ENCODE measurements at places on chromosomes 11 and 22.
A peak's percentile ranks its signal among the peaks of the same experiment; 100 is the strongest.

DNA sequence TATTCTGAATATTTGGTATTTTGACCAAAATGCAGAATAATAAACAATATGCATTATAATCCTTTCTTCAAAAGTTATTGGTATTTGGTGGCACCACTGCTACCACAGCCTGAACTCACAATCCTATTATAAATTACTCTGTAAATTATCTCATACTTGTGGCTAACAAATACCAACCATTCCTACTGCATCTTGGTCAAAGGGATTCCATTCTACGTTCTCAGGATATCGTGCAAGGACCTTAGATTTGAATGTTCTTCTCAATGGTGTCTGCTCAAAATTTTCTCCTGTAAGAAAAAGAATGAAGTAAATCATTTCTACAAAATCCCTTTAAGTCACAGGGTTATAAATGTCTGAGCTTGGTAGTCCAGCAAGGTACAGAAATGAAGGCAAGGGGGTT is 58.7 kb downstream of the DENND5A start:
- DNase-seq: peak; percentile 79

DNA sequence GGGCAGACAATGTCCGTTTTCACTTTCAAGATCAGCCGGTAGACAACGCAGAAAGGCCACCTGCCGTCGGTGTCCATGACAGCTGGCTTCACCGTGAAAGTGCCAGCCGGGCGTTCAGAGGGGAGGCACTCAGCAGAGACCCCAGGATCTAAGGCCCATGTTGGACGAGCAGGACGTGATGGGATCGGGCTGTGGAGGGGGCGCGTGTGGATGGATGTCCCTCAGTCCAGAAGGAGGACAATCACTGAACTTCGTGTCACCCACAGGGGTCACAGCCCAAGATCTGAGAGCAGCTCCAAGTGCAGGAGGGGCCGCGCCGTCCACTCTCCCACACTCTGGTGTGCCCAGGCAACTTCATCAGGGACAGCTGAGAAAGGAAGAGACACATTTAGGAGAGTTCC is 164.4 kb downstream of the BRD1 start:
- DNase-seq: no peak

DNA sequence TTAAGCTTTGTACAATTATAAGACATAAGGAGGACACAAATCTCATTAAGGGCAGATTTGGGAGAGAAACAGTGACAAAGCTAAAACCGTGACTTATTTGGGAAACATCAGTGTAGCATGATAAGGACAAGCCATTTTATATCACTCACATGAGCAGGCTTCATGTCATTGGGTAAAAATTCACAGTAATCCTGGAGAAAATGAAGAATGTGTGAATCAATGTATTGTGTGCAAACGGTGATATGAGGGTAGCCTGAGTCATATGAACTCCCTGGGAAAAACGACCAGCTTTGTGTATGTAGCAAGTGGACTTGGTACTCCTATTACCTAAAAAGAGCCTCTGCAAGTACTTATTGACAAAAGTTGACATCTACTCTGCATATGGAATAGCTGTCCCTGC is 6.0 kb upstream of the TRIM34 start:
- DNase-seq: peak; percentile 81

GRCh38 chr22:39174498-39175352 is 22.2 kb upstream of the CBX7 start:
- peak; percentile 99 for DNase-seq

DNA sequence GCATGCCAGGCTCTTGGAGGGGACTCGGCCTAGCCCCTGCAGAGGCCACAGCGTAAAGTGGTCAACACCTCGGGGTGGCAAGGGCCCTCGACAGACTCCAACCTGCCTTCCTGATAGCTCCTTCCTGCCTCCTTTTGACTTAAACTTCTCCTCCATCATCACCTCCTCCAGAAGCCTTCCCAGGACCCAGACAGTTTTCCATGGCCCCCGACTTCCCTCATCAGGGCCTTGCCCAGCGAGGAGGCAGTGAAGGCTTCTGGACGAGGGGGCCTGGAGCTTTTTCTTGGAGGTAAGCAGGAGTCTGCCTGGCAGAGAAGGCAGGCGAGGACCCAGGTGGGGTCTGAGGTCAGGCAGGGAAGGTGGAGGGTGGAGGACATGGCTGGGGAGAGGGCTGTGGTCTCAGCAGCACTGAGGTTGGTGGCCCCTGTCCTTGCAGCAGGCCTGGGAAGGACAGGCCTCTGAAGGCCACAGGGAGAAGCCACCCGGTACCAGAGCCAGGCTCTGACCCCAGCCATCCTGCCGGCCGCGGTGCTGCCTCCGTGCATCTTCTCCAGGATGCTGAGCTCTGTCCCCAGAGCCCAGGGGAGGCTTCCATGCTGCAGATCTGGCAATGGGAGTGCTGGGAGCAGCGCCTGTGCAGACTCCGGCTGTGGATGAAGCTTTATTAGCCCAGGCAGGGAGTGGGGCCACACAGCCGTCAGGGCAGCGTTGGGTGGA is 81.4 kb downstream of the WNT7B start:
- DNase-seq: no peak

DNA sequence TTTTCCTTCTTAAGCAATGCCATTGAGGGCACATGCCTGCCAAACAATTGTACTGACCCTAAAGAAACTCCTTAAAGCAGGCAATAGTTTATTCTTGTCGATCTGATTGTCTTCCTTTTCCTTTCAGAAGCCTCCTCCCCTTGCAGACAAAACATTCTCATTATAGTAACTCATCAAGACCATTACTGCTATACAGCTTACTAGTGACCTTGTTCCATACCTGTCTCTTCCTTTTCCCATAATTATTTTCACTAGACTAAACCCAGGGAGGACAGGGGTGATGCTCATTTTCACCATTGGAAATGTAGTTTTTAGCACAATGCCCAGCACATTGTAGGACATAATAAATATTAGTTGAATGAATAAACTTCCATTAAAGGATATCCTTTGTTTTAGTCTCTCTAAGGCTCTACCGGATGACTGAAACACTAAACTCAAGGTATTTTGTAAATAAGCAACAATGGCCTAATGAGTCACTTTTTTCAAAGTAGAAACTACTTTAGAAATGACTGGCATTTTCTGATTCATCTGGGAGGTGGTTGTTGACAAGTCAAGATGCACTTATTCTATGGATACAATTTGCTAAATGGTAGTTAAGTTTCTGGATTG is 9.3 kb upstream of the MSANTD4 start:
- DNase-seq: no peak

DNA sequence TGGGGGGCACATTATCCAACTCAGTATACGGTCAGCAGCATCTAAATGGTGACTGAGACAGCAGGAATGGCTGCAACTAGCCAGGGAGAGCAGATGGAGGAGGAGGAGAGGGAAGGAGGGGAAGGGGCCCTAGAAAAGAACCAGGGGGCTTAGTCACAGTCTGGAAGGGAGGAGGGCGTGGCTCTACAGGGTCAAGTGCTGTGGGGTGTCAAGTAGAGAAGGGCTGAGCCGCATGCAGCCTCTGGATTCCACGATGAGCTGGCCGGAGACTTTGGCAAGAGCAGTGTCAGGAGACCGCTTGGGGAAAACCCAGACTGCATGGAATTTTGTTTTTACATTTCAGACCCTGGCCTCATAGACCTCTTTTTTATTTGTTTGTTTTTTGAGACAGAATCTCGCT is 25.8 kb upstream of the PPFIA1 start:
- peak; percentile 92 for DNase-seq

- DNase-seq: peak; percentile 62
Observed at GRCh38 chr22:45584121-45584570, 81.5 kb downstream of the FBLN1 start.

DNA sequence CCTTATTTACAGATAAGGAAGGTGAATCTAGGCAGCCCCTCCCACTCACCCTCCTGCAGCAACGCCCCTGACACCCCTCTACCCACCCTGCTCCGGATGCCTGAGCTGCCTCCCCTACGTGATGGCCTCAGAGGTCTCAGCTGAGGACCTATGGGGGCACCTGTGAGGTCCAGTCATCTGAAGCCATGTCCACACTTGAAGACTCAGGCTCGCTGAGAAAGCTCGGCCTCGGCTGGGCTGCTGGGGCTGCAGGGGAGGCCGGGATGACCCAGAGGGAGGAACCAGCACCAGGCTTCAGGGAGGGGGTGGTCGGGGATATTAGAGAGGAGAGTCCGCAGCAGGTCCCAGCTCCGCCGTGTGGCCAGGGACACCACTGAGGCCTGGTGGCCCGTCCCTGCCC is 92.8 kb downstream of the BRD1 start:
- DNase-seq: no peak

- DNase-seq: no peak
Observed at GRCh38 chr11:111808063-111808588, 41.9 kb upstream of the PPP2R1B start.

- no peak for DNase-seq
Observed at GRCh38 chr11:47842749-47843148, 5.4 kb downstream of the NUP160 start.

- DNase-seq: no peak
Observed at GRCh38 chr11:64585150-64585549, 5.9 kb upstream of the SLC22A12 start.

DNA sequence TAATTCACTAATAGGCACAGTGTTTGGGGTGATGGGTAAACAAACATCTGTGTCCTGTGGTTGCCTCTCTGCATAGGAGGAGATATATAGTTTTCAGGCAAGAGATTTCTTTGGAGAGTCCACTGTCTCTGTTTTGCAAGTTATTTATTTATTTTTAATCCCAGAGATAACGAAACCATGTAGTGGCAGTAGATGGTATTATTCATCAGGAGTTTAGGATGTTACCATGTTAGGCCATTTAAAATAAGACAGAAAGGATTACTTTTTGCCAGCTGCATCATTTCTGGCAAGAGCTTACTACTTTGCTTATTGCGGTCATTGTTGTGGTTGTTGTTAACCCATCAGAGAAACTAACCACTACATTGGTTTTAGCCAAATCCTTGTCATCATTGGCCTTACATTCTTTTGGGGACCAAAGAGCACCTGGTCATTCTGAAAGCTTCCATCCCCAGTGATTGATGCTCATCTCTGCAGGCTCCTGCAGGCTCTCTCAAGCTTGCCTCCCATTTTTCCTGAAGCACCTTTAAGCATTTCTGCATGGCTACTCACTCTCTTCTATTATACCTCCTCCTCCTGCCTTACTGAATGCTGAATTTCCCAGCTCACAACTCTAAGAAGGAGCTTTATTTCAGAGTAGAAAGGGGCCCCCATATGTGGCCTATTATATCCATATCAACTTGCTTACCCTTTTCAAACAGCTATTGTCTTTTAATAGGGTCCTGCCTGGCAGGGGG is 84.4 kb downstream of the CSTPP1 start:
- no peak for DNase-seq

DNA sequence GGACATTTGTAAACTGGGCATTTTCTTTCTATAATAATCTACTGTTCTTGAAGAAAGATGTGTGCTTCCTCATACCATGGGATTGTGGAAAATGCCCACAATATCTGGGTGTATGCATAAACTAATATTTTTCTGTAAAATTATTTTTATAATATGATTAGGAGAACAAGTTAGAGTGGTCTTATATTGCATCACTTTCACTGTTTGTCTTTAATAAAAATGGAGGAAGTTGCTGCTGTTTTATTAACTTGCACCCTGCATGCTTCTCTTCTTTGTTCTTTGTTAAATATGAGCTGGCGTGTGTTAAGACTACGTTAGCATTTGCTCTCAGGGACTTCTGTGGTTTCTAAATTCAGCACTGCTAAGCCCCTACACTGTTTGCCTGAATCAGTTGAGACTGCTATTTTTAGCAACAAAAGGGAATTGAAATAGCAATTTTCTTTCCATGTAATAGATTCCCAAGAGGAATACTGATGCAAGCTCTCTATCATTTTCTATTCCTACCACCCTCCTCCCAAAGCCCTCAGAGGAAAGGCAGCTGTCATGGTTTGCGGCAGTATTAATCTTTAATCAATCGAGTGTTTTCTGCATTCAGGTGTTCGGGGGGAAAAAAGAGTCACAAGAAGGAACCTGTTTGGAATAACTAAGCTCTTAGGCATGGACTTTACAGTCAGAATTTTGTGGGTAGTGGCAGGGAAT is 56.1 kb downstream of the HSD17B12 start:
- peak; percentile 27 for DNase-seq

DNA sequence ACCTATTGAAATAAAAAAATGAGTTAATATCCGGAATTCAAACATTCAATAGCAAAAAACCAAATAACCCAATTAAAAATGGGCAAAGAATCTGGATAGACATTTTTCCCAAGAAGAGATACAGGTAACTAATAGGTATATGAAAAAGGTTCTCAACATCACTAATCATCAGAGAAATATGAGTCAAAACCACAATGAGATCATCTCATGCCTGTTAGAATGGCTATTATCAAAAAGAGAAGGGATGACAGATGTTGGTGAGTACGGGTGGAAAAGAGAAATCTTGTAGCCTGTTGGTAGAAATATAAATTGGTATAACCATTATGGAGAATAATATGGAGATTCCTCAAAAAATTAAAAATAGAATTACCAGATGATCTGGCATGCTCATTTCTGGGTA is 26.9 kb upstream of the OR6M1 start:
- DNase-seq: no peak

DNA sequence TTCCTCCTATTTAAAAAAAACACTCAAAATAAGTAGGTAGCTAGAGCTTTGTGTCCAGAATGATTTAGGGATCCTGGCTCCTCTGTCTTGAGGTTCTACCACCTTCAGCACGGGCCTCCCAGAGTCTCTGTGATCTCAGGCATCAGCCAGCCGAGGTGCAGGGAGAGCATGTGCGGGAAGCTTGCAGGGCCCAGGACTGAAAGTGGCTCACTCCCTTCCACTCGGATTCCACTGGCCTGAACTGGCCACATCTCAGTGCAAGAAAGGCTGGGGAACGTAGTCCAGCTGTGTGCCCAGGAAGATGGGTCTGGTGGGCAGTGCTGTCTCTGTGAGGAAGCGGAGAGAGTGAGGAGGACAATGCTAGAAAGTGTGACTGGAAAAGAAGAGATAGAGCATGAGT is 68.3 kb upstream of the MYOD1 start:
- no peak for DNase-seq

DNA sequence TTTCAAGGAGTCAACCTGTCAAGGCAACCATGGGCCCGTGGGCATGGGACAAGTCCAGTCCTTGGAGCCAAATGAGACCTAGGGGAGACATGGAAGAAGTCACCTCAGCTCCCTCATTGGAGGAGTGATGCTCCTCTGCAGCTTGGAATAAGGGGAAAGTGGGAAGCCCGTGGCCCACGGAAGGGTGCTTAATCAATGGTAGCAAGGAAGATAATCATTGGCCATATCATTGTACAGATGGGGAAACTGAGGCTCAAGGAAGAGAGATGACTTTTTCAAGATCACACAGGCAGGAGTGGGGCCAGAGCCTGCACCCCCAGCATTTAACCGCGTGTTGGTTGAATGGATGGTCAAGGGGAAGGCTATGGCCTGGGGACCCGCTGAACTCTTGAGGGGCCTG is 133.0 kb downstream of the OSBP2 start:
- no peak for DNase-seq

DNA sequence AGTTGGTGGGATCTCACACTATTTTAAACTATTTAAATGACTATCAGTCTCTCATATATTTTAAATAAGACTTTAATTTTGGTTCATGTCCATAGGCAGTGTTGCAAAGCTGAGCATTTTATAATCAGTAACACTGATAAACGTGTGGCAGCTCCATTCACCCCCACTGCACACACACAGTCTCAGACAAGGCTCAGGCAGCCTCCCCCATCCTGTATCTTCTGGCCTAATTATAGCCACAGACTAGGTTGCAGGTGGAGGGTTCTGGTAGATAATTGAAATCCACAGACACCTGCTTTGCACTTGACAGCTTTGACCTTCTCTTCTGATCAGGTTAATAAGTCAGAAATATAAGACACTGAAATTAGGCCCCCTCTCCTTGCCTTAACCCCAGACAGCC is 118.5 kb upstream of the LDLRAD3 start:
- no peak for DNase-seq

GRCh38 chr11:7899418-7899817 is 31.6 kb downstream of the OR10A6 start:
- DNase-seq: peak; percentile 35
